Activated CD4-positive, alpha-beta memory T cell treated with anti-CD3 and anti-CD28 coated beads for 36 hours (primary cell): ENCODE measurements at places on chromosomes 16 and 17. TPM values are rescaled to one million over a fixed set of nuclear protein-coding genes. Genes with fewer than 3 reads are reported as not detected.

Gene WSCD1
- 0.50 TPM for total RNA-seq

Gene PPL
- 0.05 TPM for total RNA-seq

Gene KRT37
- total RNA-seq = not detected

Gene NCBP3
- total RNA-seq = 38.8 TPM

Gene TBCD
- total RNA-seq = 98.2 TPM
